ENCODE measurements at places on chromosomes 5 and 9.
A peak's percentile ranks its signal among the peaks of the same experiment; 100 is the strongest.

GRCh38 chr5:317086-317811 lies 4.3 kb upstream of the AHRR start:
- DNase-seq: peak; percentile 92

DNA sequence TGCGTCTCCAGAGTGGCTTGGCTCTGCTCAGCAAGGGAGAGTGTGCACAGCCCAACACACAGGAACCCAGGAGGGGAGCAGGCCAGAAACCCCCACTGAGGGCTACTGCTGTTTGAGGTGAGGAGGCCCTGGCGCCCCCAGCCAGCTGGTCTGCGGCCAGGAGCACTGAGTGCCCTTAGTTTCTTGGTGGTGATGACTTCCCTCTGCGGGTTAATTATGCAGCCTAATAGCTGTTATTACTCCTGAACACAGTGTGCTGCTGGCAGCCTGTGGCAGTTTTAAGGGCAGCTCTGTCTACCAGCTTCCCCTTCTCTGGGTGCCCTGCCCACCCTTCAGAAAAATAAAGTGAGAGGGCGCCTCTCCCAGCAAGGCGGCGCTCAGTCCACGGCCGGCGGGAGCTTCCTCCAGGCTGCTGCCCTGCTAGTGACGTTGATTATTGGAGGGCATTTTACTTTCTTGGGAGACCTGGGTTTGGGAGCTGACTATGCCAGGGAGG lies 19.2 kb downstream of the GADD45G start:
- DNase-seq: no peak

- DNase-seq: no peak
Measured at GRCh38 chr9:68426755-68427154, 70.3 kb downstream of the PGM5 start.

DNA sequence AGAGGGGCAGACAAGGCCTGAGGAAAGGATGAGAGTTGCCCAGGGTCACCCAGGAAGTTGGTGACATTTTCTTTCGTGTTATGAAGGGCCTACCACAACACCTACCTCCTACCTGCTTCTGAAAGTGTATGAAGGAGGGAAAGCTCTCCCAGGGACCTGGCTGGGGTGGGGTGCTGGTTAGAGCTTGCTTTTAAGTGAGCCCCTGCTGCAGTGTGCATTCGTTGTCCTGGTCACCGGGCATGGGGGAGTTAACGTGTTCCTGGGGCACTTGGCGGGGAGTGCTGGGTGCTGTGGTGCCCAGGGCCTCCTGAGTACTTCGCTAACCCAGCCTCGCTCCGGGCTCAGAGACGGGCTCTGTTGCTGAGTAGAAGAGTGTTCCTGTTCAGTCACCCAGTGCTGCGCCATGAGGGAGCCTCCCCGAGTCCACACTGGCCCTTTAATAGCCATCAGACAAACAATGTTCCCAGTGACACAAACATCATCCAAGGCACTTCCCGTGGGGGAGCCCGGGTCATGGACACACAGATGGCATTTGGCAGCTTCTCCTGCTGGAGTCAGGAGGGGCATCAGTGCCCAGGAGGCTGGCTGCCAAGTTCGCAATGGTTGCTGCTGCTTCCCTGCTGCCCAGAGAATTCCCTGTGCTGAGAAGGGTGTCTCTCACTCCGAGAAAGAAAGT lies 85.7 kb downstream of the AMBP start:
- no peak for DNase-seq

DNA sequence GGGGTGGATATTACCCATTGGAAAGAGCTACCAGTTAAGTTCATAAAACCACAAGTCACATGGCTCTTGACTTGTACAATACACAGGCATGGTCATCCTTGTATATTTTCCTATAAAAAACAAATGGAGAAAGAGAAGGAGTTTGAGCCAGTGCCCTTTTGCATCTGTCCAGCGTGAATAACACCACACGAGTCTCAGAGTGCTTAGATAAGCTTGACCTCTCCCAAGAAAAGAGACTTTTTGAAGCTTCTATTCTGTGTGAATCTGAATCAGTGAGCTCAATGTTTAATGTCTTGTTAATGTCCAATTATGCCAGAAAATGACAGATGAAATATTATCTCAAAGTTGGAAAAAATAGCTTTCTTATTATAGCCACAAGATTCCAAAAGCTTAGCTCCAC lies 30.9 kb upstream of the LPAR1 start:
- no peak for DNase-seq

DNA sequence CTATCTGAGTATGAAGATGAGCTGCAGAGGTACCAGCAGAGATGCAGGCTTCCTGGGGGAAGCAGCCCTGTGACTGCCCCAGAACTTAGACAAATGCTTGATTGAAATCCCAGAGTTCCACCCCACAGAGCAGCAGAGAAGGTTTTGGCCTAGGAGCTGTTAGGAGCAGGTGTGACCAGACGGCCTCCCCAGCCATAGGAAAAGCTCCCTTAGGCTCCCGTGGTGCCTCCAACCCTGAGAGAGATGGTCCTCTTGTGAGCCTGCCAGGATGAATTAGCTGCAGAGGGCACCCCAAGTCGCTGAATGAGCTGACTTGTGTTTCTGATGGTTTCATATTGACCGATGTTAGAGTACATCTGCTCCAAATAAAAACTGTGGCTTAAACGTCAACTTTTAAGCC lies 22.1 kb downstream of the NTRK2 start:
- no peak for DNase-seq

DNA sequence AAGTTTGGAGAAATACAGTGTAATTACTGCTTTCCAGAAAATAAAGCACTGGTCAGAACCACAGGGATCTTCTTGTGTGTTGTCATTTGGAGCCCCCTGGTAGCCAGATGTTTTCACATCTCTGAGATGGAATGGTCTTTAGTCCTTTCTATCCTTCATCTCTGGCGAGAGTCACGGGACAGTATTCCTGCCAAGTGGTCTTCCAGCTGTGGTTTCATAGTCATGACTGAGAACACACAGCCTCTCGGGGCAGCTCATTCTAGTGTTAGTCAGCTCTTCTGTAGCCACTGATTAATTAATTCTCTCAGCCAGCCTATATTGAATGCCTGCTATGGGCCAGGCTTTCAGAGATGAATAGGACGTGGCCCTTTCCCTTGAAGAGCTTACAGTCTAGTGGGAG lies 34.1 kb downstream of the HMGXB3 start:
- DNase-seq: no peak
